ENCODE measurements at places on chromosomes 12 and 14.

DNA sequence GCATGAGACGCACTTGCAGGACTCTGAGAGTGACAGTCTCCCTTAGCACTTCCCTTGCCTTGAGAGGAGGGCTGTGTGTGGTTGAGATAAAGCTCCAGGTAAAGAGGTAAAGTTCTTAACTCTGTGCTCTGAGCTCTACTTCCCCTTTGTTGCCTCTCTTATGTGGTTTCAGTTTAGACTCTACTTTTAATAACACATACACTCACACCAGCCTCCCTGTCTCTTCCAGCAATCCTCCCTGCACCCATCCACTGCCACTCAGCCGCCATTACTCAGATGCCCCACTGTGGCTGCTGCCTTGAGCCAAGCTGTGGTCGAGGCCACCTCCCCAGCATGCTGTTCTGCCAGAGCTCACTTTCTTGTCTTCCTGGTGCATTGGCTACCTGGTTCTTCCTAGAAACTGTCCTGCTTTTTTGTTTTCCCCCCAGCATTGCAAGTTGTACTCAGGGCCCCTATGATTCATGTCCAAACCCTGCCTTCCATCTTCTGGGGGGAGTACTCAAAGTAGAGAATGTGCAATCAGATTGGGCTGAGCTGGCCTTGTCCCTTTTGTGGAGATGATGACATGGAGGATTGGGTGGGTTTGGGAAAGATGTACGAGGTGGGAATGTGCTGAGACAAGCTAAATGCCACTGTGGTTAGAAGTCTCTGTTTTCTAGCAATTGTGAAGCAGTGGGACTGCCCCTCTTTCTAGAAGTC is 115.5 kb upstream of the PARP11 start:
- no peak for DNase-seq

DNA sequence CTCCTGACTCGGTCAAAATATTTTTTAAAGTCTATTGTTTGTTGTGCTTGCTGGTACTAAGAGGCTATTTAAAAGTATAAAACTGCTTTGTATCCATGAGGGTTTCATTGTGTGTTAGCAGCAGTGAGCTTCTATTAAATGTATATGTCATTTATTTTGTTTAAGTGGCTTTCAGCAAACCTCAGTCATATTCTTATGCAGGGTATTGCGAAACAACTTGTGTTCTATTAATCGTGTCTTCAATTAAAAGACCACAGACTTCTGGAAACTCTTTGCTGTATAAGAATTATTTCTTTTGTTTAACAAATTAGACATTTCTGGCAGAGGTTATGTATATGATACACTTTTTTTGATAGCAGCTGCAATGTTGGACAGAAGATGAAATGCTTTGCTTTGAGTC is 6.5 kb downstream of the IAPP start:
- no peak for DNase-seq

DNA sequence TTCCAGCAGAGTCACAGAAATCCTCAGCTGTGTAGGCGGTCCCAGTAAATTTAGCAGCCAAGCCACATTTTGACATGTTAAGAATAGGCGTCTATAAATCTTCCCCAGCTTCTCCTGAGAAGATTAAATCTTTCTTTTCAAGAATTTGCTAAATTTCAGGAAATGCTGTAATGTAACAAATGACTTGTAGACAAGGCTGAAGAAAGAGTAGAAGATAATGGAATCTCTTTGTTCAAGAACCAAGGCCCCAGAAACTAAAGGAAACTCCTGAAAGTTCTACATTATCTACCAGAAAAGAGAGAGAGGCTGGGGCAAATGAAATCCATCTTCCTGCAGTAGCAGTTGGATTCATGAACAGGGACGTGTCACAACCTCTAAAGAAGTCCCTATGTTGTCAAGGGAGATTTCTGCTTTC is 760.3 kb downstream of the NOVA1 start:
- DNase-seq: no peak

DNA sequence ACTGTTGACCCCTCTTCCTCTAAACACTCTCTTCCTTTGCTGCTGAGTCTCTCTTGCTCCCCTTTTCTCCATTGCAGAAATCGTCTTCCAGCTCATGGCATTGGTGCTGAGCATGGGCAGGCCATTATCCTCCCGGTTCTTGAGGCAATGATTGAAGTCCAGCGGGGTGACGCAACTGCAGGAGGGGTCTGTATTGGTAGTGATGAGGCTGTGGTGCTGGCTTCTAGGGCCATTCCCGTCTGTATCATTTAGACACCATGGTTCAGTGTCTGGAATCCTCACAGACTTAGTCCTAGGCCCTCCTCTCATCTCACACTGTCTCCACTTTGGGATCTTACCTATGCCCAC is 720 bp upstream of the SLC22A17 start:
- no peak for DNase-seq

DNA sequence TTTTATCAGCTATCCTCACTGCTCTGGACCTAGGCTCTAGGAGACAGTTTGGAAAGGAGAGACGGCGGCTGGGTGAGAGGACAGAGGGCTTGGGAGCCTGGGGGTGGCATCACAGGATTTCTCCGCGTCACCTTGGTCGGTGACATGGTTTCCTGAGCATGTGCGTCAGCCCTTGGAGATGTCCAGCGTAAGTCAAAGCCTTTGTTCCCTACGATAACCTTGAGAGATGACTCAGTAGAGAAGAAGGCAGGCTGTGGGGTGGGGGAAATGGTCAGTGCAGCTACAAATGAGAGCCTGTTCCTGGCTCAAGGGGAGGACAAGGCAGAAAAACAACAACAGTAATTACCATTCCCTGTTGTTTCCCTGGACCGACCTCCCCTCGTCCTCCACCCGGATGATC is 90.2 kb upstream of the TBX3 start:
- no peak for DNase-seq

DNA sequence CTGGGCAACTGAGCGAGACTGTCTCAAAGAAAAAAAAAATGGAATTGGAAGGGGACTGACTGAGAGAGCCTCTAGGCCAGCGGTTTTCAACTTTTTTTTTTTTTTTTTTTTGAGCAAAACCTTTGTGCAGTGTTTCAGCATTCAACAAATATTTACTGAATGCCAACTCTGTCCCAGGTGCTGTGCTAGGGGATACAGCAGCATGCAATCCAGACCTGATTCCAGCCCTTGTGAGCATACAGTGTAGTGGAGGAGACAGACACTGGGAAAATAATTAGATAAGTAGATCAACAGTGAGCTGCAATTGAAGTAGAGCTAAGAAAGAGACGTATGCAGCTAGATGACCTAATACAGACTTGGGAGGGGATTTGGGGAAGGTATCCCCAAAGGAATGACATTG is 23.8 kb upstream of the LTBP2 start:
- no peak for DNase-seq

GRCh38 chr12:98788396-98788795 is 143.3 kb downstream of the APAF1 start:
- no peak for DNase-seq

DNA sequence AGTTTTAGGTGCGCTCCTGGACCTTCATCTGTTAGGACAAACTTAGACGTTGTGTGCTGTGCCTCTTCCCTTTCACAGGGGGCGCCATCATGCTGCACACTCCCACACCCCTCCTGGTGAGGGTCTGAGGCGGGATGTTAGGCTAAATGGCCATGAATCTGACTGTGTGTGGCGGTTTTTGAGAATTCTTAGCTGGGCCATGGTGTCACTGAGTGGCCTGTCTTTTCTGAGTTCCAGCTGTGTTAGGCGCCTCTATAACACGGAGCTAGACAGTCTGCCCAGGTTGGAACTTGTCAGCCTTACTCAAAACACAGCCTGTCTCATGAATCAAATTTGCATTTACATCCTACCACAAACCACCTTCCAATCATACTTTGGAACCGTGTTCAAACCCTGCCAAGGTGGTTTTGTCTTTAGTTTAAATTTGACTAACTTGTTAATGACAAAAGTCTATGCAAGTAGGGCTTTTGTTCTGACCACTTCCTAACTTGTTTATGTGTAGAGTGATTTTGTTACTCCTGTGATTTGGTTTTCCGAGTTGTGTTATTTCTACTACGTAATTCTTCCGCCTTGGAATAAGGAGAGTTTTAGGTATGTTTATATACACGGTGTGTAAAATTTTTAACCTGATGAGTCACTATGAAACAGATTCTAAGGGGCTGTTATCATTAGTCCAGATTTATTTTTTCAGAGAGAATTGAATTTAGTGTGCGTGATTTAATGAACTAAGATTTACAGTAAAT is 19.6 kb downstream of the ACVR1B start:
- DNase-seq: peak; percentile 24

DNA sequence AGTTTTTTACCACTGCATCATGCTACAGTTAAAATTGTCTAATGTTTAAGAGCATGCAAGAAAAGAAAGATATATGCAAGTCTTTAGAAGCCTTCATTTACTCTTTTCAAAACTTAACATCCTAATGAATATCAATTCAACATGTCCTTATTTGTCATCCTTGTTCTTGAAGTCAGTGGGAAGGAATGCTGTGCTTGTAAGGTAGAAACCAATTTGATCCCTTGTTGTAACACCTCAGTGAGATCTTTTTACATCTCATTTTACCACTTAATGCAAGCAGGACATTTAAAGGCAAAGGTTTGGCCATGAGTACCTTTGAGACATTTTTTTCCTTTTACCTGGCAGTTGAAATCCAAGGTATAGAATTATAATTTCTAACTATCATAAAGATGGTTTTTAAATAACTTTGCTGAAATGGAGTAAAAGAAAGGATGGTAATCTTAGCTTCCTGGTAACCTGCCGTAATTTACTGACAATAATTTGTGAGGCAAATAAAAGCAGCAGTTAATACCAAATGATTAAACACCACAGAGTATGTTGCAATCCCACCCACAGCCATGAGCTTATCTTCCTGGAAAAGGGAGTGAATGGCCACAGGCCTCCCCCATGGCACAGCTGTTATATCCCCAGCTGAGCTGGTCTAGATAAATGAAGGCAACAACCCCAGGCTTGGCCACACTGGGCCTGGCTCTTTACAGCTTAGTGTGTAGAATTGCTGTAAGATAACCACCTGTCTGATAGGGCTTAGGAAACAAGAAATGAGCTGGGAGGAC is 33.2 kb upstream of the STRN3 start:
- peak; percentile 79 for DNase-seq

GRCh38 chr14:54902143-54902520 is 494 bp downstream of the GCH1 start:
- peak; percentile 85 for DNase-seq

- DNase-seq: no peak
Observed at GRCh38 chr12:62670986-62671720, 204.5 kb downstream of the MON2 start.
